ENCODE measurements at places on chromosomes 7 and 10.

DNA sequence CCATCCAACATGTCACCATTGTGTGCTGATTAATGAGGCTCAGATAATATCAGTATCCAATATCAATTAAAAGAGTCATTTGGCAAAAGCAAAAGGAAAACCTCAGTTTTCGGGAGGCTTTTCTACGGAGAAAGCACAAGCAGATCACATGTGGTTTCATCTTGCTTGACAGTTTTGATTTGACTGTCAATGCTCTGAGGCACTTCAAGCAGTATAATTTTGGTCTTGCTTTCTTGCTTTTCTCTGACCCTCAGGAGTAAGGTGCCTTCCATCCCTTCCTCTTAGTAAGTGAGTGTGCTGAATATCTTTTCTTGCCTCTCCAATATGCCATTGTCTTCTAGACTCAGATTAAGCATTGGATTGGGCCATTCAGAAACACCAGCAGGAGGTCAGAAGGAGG, 115.5 kb upstream of the CALCR start:
- DNase-seq = no peak
- H3K36me3 ChIP-seq = no peaks in the 10 kb centered on the region
- H3K4me3 ChIP-seq = no peak overlapping the region

- no peak for DNase-seq
- no peaks in the 10 kb centered on the region for H3K36me3 ChIP-seq
- H3K27ac ChIP-seq = no peak overlapping the region
- H3K4me3 ChIP-seq = no peak overlapping the region
Measured at GRCh38 chr7:91291902-91292301, 27.7 kb downstream of the FZD1 start.

- no peaks in the 10 kb centered on the region for H3K36me3 ChIP-seq
- no peak overlapping the region for H3K4me3 ChIP-seq
- DNase-seq = no peak
- no peak overlapping the region for H3K27ac ChIP-seq
- H3K27me3 ChIP-seq = peaks cover 7% of the 10 kb centered on the region
- no peaks in the 10 kb centered on the region for H3K4me1 ChIP-seq
Measured at GRCh38 chr10:62381385-62382102, 7.4 kb downstream of the ZNF365 start.

DNA sequence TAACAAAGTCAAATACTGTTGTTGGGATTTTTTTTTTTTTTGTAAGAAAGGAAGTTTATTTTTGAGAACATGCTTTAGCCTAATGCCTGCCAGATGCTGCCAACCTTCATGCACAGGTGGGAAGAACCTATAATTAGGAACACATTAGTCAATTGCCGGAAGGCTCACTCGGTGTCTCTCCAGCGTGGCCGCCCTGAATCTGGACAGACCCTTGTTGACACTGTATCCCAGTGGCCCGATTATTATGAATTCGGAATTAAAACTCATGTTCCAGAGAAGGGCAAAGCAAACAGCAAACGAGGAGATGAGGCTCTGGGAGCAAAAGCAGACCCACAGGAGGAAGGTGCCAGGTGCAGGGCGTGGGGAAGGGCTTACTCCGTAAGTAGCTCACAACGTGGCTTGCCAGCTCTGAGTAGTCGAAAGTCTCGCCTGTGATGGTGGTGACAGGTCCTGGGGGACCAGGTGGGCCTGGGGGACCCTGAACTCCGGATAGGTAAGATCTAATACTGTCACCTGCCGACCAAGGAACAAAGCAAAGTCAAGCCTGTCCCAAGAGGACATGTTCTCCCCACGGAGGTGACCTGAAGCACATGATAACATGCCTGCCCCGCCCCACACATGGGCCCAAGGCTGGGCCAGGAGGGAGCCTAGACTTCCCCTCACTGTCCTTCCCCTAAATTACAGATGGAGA, 48.3 kb downstream of the COL17A1 start:
- no peak overlapping the region for H3K4me3 ChIP-seq
- peaks cover 3% of the 10 kb centered on the region for H3K36me3 ChIP-seq
- H3K4me1 ChIP-seq = no peaks in the 10 kb centered on the region
- DNase-seq = no peak
- H3K27ac ChIP-seq = no peak overlapping the region

DNA sequence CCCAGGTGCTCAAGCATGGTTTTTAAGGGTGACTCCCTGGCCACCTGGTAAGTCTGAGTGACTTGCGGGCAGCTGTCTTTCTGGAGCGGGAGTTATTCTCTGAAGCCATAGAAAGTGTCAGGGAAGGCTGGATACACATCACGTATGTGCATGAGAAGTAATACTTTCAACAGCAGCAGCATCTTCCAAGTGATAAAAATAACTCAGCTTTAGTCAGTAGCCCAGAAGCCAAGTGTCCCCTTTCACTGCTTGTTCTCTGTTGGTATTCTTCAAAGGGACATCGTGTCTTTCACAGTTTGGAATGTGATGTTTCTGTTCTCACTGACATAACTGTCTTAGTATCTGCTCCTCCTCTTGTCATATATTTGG, 97.6 kb downstream of the KIAA1217 start:
- no peak overlapping the region for H3K27ac ChIP-seq
- no peaks in the 10 kb centered on the region for H3K4me1 ChIP-seq
- no peaks in the 10 kb centered on the region for H3K27me3 ChIP-seq
- H3K36me3 ChIP-seq = no peaks in the 10 kb centered on the region
- no peak overlapping the region for H3K4me3 ChIP-seq

GRCh38 chr7:21565614-21566013, 22.8 kb downstream of the DNAH11 start:
- H3K4me1 ChIP-seq = no peaks in the 10 kb centered on the region
- no peak for DNase-seq
- H3K4me3 ChIP-seq = no peak overlapping the region
- H3K27me3 ChIP-seq = no peaks in the 10 kb centered on the region
- no peak overlapping the region for H3K27ac ChIP-seq

DNA sequence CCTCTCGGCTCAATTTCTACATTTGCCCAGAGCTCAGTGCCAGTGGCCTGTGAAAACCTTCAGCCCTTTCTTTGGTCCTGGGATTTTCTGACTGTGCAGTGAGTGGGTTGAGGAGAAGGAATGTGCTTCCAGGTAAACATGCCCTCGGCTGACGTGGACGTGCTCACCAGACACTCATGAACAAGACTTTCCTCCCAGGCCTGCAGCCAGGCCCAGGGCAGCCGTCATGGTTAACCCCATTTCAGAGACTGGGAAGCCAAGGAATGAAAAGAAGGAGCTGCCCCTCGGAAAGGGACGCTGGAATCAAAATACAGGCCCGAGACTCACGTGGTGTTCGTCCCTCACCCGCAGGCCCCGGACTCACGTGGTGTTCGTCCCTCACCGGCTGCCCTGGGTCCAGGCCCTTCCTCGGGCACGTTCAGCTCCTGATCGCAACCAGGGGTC, 8.8 kb upstream of the CALML5 start:
- H3K4me3 ChIP-seq = no peak overlapping the region
- no peaks in the 10 kb centered on the region for H3K4me1 ChIP-seq
- no peak for DNase-seq
- no peak overlapping the region for H3K27ac ChIP-seq
- peaks cover 40% of the 10 kb centered on the region for H3K27me3 ChIP-seq

- H3K4me3 ChIP-seq = no peak overlapping the region
- H3K27me3 ChIP-seq = peaks cover 8% of the 10 kb centered on the region
- no peak overlapping the region for H3K27ac ChIP-seq
- H3K4me1 ChIP-seq = no peaks in the 10 kb centered on the region
- H3K36me3 ChIP-seq = no peaks in the 10 kb centered on the region
- no peak for DNase-seq
Measured at GRCh38 chr7:112097524-112097923, 108.7 kb downstream of the DOCK4 start.

GRCh38 chr10:102752266-102752930, 8.7 kb downstream of the WBP1L start:
- H3K27me3 ChIP-seq = no peaks in the 10 kb centered on the region
- no peak overlapping the region for H3K4me3 ChIP-seq
- H3K27ac ChIP-seq = no peak overlapping the region

- H3K36me3 ChIP-seq = peaks cover 23% of the 10 kb centered on the region
- H3K27me3 ChIP-seq = no peaks in the 10 kb centered on the region
- H3K27ac ChIP-seq = no peak overlapping the region
- DNase-seq = no peak
- no peaks in the 10 kb centered on the region for H3K4me1 ChIP-seq
Measured at GRCh38 chr10:16603308-16603707, 81.6 kb upstream of the C1QL3 start.

- DNase-seq = no peak
- no peak overlapping the region for H3K27ac ChIP-seq
- H3K27me3 ChIP-seq = peaks cover 19% of the 10 kb centered on the region
- H3K4me3 ChIP-seq = no peak overlapping the region
Measured at GRCh38 chr10:100766693-100767421, 21.5 kb downstream of the PAX2 start.
